Activated T-helper 9 cell treated with anti-CD3 and anti-CD28 coated beads, Interleukin-2, amount 50 U/mL, for 16 hours (primary cell): ENCODE measurements at places on chromosomes 12 and 14.

DNA sequence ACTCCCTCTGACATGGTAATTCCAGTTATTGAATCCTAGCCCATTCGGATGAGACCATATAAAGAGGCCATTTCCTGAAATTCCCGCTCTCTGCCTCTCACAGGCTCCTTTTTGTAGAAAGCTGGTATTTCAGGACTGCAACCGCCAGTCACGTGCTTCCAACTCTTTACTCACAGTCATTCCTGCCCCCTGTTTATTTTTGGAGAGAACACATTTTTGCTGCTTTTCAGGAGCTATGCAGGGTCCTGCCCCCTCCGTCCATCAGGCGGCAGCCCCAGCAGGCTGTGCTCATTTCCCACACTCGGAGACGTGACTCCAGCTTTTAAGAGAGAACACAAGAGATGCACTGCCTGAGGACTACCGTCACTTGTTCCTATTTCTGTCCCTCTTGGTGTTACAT is 26.8 kb downstream of the IFT43 start:
- no peak for DNase-seq

- no peak for DNase-seq
Observed at GRCh38 chr12:90979951-90980350, 24.8 kb downstream of the EPYC start.

DNA sequence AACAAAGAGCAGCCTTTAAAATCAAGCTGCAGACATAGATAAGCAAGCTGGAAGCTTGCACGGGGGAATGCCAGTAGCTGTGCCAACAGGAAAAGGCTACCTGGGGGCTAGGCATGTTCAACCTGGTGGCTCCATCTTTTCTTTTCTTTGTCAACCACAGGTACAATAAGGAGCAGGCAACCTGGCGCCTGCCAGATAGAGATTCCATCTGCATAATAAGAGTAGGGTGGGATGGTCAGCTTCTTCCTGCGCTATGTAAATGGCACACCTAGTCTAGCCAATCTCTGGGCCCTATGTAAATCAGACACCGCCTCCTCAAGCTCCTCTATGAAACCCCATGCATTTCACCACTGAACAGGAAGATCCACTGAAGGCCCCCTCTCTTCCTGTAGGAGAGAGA is 87.4 kb upstream of the PKP2 start:
- no peak for DNase-seq

- DNase-seq: no peak
Observed at GRCh38 chr12:15856097-15856982, 25.8 kb upstream of the STRAP start.

GRCh38 chr12:105064564-105065178 is 19.6 kb downstream of the ALDH1L2 start:
- DNase-seq: no peak

- DNase-seq: no peak
Observed at GRCh38 chr14:29759521-29760340, 167.9 kb downstream of the PRKD1 start.

- DNase-seq: no peak
Observed at GRCh38 chr14:95906591-95906990, 30.0 kb downstream of the TUNAR start.

DNA sequence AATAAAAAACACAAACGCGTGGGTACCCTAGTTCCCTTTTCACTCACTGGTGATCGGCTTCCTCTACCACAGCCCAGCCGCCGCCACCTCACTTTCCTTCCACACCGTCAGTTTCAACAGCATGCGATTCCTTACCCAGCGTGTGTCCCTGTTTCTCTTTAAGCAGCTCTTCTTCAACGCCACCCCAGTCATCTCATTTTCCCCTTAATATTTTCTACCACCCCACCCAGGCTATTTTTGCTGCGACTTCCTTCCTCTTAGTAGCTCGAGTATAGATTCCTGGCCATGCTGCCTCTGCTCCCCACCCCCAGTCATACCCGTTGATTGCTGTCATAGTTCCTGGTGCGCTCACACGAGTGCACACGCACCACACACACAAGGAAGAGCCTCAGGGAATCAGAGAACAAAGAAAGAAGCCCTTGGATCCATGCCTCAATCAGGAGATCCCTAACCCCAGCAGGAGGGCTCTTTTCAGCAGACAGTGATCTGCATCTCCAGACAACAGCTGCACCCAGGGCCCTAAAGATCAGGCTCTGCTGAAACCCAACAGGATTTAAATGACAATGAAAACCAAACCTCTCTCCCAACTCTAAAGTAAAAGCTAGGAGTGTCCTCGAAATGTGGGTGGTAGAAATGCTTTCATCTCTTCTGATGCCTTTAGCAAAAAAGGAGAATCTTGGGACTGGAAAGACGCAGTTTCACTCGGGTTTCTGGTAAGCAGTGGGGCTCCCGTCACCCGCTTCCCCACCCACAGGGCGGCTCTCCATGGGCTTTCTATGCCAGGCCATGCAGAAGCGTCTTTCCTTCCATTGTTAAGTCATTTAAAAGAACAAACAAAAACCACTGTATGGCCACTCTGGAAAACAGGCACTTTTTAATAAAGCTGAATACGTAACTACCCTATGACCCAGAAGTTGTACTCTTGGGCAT is 23.8 kb downstream of the VPS37B start:
- peak; percentile 43 for DNase-seq

GRCh38 chr12:39764944-39765560 is 145.4 kb upstream of the ABCD2 start:
- no peak for DNase-seq

DNA sequence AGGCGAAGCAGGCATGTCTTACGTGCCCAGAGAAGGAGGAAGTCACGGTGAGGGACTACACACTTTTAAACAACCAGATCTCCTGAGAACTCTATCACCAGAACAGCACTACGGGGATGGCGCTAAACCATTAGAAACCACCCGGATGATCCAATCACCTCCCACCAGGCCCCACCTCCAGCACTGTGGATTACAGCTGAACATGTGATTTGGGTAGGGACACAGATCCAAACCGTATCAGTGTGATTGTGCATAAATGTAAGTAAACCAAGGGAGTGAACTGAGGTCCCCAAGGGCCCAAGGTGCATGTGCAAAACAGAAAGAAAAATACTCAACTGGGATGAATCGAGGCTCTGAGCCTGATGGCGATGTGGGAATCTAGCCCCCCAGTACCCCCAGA is 134.2 kb downstream of the DICER1 start:
- DNase-seq: no peak

DNA sequence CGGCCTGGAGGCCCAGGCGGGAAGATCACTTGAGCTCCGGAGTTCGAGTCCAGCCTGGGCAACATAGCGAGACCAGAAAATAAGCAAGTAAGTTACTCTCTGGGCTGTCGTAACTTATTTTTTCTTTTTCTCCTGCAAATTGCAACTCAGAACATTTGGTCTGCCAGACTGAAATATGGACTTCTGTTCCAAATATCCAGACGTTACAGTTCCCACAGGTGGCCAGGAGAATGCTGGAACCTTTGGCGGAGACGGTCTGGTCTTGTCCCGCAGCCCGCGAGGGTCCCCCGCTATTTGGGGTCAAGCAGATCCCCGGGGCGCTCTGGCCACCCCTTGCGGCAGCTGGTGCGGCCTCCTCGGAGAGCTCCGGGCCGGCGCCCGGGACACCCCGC is 488 bp upstream of the PLEKHH1 start:
- no peak for DNase-seq

DNA sequence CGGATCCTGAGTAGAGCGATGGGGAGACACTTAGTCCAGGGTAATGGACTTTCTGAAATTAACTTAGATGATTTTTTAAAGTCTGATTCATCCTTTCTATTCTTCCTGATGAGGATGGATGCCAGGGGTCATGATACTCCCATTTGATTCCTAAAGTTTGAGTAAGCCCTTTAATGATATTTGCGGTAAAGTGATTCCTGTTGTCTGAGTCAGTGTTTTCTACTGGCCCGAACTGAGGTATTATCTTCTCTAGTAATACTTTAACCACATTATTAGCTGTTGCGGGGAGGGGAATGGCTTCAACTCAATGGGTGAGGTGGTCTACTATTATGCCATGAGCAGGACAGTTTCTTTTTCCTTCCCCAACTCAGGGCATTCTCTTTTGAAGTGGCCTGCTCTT is 111.6 kb downstream of the RIN3 start:
- no peak for DNase-seq

DNA sequence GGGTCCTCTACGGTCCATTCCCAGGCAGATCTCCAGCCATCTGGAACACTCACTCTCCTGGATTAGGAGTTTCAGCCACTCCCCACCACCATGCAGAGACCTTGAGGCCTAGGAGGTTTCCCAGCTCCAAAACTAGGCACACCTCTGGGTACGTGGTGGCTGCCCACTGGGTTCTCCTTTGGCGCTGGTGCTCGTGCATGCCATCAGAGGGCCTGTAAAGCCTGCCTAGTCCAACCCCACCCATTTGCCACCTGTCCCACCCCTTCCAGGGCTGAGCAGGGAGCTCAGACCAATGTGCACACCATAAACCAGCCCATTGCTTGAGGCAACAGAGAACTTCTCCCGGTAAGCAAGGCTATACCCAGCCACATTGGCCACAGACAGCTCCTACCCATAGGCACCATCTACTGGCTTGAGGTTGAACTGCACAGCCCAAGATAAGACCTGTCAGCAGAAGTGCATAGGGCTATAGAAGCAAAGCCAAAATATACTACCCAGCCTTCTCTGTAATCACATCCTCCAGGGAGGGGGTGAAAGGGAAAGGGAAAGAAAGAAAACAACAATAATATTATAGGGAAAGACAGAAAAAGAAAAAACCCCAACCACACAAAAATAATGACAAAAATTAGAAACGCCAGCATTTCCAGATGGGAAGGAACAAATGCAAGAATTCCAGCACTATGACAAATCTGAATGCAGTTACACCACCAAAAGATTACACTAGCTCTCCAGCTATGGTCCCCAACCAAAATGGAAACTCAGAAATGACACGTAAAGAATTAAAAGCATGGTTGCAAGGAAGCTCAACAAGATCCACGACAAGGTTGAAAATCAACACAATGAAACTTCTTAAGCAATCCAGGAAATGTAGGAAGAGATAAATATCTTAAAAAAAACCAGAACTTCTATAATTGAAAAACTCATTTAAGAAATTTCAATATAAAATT is 111.9 kb upstream of the CCDC175 start:
- no peak for DNase-seq

DNA sequence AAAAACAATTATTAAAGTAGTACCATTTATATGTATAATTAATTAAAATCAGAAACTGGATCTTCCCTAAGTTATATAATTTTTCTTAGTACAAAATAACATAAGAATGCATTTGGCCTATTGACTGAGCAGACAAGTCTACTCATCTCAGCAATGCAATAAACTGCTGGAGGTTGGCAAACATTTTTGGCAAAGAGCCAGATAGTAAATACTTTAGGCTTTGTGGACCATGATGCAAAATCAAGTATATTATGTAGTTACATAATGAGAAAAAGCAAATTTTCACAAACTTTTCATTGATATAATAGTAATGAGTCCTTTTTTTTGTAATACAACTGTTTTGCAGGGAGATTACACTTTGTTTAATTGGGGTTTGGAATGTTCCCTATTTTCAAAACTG is 30.9 kb downstream of the ERGIC2 start:
- no peak for DNase-seq

DNA sequence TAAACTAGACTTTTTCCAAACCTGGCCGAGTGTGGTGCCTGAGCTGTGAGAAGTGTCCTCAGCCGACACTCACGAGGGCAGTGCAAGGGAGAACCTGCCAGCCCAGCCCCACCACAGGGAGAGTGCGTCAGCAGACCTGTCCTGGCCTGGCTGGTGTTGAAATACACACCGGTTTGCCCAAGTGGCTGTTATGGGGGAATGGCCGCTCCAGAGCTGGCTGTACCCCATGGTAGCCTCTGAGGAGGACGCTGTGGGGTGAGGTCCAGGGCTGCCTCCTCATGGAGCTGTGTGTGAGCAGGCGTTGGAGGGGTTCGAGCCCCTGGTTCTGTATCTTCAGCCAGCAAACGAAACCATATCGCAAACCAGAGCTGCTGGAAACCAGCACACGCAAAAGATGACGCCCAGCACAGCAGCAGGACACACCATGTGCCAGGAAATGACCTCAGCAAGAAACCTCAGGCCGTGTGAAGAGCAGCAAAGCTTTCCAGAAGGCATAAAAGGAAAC is 9.4 kb downstream of the ANKRD9 start:
- DNase-seq: no peak

DNA sequence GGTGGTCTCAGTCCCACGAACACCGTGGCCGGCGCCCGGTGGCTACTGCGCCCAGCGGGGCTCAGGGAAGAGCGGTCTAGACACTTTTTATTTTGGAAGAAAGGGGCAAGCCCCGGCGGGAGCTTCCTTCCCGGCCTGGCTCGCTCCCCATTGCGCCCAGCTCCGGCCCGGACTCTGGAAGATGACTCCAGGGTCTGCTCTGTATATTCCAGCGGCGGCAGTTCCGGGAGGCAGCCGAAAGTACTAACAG is 225.1 kb upstream of the CRY1 start:
- no peak for DNase-seq

GRCh38 chr12:82801951-82802610 is 115.4 kb downstream of the TMTC2 start:
- DNase-seq: no peak

- DNase-seq: no peak
Observed at GRCh38 chr12:103011974-103012763, 54.7 kb downstream of the ASCL1 start.

DNA sequence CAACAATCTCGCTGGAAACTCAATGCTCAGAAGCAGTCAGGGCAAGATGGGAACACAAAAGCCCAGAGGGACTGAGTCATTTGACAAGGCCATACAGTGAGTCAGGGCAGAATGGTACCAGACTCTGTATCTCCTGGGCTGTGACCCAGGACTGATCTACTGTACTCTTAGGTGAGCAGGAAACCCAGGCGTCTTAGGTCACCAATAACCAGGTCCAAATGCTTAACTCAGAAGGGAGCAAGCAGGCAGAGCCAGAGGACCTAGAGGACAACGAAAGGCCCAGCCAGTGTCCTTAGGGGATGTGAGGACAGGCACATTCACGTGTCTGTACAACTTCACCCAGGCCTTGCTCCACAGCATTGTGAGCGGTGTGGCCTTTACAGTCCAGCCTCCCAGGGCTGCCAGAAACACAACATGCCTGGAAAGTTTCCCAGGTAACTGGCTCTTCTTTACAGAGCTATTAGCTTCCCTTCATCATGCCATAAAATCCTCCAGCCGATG is 69.9 kb downstream of the ARL6IP4 start:
- no peak for DNase-seq

DNA sequence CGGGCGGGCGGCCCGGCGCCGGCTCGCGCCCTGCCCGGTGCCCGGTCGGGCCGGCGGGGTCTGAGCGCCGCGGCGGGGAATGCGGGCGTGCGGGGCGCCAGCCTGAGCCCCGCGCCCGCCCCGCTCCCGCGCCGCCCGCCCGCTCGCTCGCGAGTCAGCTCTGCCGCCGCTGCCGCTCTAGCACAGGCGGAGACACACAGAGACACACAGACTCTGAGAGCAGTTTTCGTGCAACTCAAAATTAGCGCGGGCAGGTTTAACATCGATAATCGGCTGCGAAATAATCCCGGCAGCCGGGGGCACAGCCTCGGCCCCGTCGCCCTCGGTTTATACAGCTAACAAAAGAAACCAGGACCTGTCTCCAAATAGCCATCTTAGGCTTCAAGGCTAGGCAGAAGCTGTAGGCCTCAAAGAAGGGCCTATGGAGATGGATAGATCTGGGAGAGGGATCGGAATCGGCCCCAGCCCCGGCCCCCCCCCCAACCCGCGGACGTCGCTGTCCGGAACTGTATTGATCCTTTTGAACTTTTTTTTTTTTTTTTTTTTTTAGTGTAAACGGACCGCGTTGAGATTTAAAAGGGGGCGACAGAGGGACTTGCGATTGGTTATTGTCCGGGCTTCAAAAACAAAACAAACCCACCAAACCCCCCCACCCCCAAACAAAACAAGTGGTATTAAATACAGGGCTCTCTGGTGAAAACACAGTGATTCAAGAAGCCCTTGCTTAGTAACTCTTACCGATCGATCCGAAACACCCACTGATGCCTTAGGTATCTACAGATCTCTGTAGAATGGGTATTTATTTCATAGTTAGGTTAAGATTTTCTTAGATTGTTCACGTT is 1.1 kb downstream of the ARID2 start:
- DNase-seq: peak; percentile 42
